Activated T-cell treated with anti-CD3 and anti-CD28 coated beads for 48 hours (primary cell): ENCODE measurements at places on chromosomes 13 and 19.

- no peak for DNase-seq
Measured at GRCh38 chr19:34994286-34994642, 5.9 kb upstream of the GRAMD1A start.

GRCh38 chr19:32675720-32676185 is at the start of gene RGS9BP:
RGS9BP (plus strand) TSS chr19:32675848; CDS start chr19:32676264, 416 bp downstream.
- DNase-seq, result peak; percentile 57

DNA sequence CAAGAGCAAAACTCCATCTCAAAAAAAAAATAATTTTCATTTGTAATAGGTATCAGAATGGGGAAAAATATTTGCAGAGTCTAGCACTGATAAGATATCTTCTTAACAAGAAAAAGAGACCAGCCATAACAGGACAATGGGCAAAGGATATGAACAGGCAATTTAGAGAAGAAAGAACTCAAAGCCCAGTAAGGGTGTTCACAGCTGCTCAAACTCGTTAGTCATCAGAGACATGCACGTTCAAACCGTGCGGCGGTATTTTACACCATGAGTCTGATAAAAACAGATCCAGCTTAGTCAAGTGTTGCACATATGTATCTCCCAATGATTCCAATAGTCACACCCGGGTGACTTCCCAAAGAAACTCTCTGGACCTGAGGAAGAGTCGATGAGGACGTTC is 13.7 kb upstream of the NCCRP1 start:
- no peak for DNase-seq

- no peak for DNase-seq
Measured at GRCh38 chr13:50645092-50645491, 198.4 kb downstream of the DLEU7 start.

- no peak for DNase-seq
Measured at GRCh38 chr19:46944918-46945628, 74.6 kb upstream of the NPAS1 start.

GRCh38 chr13:79846386-79846785 is 365.4 kb downstream of the NDFIP2 start:
- no peak for DNase-seq

GRCh38 chr13:29020314-29020713 is 200.2 kb downstream of the MTUS2 start:
- DNase-seq, result no peak

- DNase-seq, result peak; percentile 86
Measured at GRCh38 chr19:35648017-35648961, at the start of gene COX6B1. COX6B1 (plus strand) TSS chr19:35648323; CDS start chr19:35651244, 2,921 bp downstream.

- no peak for DNase-seq
Measured at GRCh38 chr19:898663-899062, 5.4 kb downstream of the RNU6-9 start.

- no peak for DNase-seq
Measured at GRCh38 chr19:32971012-32971595, 654 bp downstream of the CEP89 start.

- no peak for DNase-seq
Measured at GRCh38 chr19:12984683-12985048, 10.6 kb upstream of the NFIX start.

- DNase-seq, result no peak
Measured at GRCh38 chr19:46524308-46524707, 28.6 kb upstream of the PNMA8B start.

GRCh38 chr13:47865883-47866282 is 135.2 kb downstream of the SUCLA2 start:
- no peak for DNase-seq

DNA sequence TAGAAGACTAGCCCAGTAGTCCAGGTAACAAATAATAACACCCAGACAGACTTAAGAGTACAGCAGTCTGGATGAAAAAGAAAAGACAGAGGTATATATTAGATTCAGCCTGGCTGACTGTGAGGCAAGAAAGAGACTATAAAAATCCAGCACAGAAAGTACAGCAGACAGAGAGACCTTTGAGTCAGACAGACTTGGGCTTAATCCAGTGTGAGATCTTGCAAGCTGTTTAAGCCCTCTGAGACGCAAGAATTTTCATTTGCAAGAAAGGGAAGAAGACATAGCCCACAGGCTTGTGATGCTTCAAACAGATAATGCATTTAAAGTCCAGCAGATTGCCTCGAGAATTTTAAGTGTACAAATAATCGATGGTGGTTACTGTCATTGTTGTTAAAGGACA is 471.4 kb downstream of the LIG4 start:
- no peak for DNase-seq

DNA sequence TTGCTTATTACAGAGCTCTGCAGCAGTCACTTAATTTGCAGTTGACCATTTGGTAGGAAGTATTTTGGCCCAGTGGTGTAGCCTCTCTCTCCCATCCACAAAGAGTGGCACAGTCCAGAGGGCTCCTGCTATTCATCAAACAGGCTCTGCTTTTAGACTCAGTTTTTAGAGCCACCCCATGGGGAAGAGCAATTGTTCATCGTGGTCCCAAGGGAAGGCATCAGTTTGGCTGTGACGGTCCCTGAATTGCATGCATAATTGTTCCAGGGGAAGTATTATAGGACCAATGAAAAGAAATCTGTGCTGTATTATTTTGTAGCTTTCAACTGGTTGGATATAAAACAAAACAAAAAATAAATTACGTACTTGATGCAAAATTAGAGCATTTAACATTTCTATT is 799.0 kb downstream of the DACH1 start:
- no peak for DNase-seq

DNA sequence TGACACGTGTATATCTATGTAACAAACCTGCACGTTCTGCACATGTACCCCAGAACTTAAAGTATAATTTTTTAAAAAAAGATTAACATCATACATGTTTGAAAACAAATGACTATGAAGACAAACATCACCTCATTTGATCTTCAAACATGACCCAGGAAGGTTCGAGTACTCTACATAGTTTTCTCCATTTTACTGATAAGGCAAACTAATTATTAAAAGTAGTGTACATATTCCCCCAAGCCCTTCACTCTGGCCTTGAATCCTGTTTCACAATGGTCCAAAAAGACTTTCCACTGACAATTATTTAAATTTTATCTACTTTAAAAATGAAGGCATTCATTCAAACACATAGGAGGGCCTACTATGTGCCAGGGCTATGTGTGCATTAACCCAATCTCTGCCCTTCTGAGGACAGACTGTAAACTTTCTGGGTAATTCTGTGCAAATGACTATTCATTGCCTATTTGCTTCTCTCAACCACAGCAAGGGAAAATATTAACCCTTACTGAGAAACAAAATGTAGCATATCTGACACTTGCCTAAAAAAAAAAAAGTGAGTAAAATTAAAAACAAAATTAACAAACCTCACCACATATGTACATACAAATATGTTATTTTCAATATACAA is 22.1 kb downstream of the ATP7B start:
- no peak for DNase-seq

GRCh38 chr19:53389978-53390377 is 5.0 kb upstream of the ZNF765 start:
- DNase-seq, result no peak

GRCh38 chr13:41307884-41308640 is 3.0 kb upstream of the NAA16 start:
- no peak for DNase-seq

GRCh38 chr13:73090823-73091187 is 32.0 kb downstream of the KLF5 start:
- no peak for DNase-seq

GRCh38 chr13:45487604-45488003 is 22.9 kb downstream of the COG3 start:
- no peak for DNase-seq

DNA sequence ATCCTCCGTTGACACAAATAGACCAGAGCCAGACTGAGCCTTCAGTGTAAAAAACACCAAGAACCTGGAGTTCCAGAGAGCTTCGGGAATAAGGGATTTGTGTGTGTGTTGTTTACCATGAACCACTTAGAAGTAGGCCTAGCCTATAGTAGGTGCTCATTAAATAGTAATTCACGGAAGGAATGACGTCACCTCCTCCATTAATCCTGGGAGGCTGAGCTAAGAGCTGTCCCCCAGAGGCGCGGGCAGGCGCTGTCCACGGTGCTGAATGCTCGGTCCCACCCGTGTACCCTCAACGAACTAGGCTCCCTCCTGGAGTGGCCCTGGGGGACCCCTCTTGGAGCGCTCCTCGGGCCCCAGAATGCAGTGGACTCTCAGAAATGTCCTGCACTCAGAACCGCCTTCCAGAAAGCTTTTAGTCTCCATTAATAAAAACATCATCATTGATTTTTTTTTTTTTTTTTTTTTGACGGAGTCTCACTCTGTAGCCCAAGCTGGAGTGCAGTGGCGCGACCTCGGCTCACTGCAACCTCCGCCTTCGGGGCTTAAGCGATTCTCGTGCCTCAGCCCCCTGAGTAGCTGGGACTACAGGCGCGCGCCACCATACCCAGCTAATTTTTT is 6.5 kb downstream of the UNC13A start:
- peak; percentile 29 for DNase-seq

DNA sequence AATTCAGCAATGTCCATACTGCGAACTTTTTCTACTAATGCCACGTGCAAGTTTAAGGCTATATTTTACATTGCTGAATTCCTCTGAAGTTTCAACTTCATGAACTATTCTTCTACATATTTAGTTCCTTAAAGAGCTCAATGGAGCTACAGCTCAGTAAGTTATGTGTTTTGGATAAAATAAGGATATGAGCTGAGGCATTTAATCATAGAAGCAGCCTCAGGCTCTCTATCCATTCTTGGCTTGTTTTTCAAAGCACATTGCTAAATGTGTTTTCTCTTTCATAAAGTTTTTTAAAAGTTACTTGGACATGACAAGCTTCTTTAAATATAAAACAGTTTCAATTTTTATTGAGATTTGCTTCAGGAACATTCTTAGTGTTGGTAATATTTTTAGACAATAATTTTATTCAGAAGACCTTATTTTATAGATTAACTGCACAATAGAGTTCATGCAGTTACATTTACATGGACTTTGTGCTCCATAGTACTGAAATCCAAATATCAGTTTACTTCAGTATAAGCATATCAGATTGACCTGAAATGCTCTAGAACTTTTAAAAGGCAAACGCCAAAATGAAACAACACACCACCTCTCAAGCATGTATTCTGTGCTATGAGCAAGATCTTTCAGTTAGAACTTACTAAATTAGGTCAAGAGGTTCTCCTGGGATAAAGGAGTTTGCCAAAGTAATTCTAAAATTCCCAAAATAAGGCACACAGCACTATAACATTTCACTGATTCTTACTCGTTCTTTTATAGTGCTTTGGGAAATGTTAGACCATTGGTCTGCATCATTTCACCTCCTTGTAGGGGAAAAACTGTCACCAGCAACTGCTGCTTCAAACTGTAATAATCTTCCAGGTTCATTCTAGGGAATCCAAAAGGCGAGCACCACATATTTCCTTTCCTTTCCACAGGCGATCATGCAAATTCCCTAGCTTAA is 275.5 kb downstream of the ENOX1 start:
- no peak for DNase-seq

DNA sequence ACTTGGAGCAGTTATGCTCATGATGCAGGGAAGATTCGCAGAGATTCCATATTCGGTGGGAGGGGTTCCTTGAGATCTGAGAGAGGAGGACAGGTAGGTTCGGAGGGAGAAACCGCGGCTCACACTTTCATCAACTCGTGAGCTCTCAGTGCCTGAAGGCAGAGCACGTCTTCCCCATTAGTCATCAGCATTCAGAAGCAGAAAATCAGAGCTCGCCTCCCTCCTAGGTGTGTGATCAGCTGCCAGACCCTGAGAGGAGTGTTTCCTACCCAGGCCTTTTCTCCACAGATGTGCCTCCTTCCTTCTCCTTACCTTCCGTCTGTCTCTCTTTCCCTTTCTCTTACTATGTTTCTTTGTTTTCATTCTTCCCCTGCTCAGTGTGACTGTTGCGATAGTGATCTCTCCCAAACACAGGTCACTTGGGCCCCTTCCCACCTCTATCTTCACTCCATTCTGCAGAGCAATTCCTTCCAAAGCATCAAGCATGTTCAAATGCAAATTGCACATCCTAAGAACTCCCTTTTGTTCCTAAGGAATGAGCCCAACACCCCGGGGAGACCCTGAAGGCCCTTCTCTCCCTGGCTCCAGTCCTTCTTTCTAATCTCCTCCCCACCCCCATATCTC is 389.5 kb downstream of the UQCRFS1 start:
- DNase-seq, result no peak

GRCh38 chr19:35746531-35746930 is 1.1 kb downstream of the PSENEN start:
- no peak for DNase-seq

- no peak for DNase-seq
Measured at GRCh38 chr13:66482836-66483235, 747.3 kb downstream of the PCDH9 start.

- DNase-seq, result peak; percentile 14
Measured at GRCh38 chr13:44876782-44877324, 112.4 kb downstream of the NUFIP1 start.

DNA sequence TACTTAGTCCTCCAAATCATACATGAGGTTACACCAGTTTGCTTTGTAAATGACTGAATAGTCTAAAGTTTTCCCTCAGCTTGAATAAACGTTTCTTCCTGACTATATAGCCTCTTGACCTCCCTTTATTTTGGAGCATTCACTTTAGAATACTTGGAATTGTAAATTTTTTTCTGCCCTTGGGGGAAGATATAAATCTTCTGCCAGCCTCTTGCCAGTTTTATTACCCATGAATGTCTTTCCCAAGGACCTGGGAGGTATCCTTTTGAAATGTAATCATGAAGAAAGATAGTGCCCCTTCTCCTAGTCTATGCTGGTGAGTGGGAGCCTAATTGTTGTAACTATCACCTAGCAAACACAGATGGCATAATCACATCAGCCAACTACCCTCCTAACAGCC is 2033.9 kb upstream of the PCDH20 start:
- no peak for DNase-seq

- peak; percentile 60 for DNase-seq
Measured at GRCh38 chr19:35142606-35143230, 337 bp upstream of the FXYD7 start.

- DNase-seq, result no peak
Measured at GRCh38 chr13:38430796-38431195, 81.1 kb downstream of the UFM1 start.

- no peak for DNase-seq
Measured at GRCh38 chr19:46299695-46300094, 2.9 kb downstream of the HIF3A start.

GRCh38 chr13:111090169-111090568 is 24.9 kb upstream of the ARHGEF7 start:
- DNase-seq, result no peak

GRCh38 chr13:21673539-21673788 is 2.6 kb downstream of the FGF9 start:
- no peak for DNase-seq

DNA sequence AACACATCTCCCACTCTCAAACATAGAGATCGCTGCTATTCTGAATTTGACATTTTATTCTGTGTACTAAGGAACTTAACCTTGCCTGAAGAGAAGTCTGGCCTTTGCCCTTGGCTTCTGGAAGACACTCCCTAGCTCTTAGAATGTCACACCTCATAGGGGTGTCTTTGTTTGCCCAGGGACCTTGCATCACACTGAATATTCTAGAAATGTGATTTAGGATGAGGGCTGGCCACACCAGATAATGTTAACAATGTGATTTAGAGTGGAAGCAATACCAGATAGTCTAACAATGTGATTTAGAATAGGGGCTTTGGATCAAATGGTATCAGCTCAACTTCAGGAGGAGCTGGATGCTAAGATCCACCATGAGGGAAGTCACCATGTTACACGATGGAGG is 6.6 kb downstream of the SIGLECL1 start:
- no peak for DNase-seq
